Body of pancreas (tissue), 4 donors: ENCODE measurements at places on chromosomes 2 and 18.

DNA sequence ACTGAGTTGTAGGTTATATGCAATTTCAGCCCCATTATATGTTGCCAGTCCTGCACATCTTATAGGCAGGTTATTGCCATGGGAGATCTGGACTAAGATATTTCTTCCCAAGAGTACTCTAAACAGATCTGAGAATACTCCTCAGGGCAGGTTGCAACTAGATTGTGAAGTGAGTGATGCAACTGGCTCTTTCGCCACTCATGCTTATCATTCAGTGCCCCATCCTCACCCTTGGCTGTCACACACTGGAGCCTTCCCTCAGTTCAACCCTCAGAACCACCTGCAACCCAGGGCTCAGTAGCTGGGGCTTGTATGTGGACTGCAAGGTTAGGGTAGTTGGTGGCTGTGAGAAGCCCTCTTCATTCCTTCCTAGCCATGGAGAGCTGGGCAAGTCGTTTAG is 14.1 kb downstream of the MERTK start:
- no peak for DNase-seq

- DNase-seq: no peak
These were observed 384.0 kb upstream of the TMEFF2 start for GRCh38 chr2:192578780-192579179.

- peak; percentile 11 for DNase-seq
These were observed 42.2 kb downstream of the METTL4 start for GRCh38 chr18:2529154-2529553.

DNA sequence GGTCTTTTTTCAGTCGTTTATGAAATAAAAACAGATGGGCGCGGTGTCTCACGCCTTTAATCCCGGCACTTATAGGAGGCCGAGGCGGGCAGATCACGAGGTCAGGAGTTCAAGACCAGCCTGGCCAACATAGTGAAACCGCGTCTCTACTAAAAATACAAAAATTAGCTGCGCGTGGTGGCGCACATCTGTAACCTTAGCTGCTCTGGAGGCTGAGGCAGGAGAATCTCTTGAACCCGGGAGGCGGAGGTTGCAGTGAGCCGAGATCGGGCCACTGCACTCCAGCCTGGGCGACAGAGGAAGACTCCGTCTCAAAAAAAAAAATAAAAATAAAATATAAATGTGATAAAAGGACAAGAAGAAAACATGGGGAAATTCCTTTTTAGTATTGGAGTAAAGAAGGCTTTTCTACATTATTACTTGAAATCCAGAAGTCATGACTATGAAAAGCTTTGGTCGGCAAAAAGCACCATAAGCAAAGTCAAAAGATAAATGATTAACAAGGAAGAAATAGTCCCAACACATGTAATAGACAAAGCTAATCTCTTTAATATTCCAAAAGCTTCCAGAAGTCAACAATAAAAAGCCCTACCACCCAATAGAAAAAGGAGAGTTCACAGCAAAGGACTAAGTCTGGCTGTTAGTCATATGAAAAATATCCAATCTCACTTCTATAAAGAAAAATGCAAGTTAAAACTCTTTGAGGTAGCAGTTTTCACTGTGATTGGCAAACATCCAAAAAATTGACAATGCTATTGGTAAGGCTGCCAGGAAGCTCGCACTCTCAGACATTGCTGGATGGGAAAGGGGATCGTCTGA is 1.4 kb upstream of the FAM168B start:
- no peak for DNase-seq

GRCh38 chr18:407626-408224 is 92.8 kb downstream of the COLEC12 start:
- DNase-seq: no peak

- no peak for DNase-seq
These were observed 27.6 kb downstream of the MLPH start for GRCh38 chr2:237514474-237515130.

DNA sequence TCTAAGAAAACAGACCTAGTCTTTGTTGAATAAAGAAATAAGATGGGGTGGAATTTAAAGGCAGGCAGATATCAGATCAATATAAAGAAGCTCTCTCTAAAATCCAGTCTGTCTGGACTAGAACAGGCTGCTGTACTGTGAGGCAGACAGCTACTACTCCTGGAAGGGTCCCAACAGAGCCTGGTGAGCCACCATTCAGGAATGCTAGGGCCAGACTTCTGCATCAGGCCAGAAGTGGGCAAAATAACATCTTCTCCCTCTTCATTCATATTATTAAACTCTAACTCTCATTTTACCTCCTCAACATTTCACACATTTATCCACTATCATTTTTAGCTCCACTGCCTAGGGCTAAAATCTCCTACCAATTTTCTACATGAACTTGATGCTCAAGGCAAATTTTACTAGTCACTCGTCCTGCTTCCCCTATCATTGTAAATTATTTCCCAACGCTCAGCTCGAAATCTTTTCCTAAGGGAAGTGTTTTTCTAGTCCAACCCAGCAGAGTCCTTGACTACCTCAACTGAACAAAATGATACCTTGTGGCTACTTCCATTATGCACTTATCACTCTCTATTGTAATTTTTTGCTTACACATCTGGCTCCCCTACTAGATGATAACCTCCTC is 45.2 kb upstream of the GLS start:
- peak; percentile 13 for DNase-seq

GRCh38 chr2:145715601-145716000 is 1195.7 kb upstream of the ZEB2 start:
- DNase-seq: no peak

GRCh38 chr2:74017223-74017622 is 32.5 kb downstream of the TET3 start:
- DNase-seq: no peak

DNA sequence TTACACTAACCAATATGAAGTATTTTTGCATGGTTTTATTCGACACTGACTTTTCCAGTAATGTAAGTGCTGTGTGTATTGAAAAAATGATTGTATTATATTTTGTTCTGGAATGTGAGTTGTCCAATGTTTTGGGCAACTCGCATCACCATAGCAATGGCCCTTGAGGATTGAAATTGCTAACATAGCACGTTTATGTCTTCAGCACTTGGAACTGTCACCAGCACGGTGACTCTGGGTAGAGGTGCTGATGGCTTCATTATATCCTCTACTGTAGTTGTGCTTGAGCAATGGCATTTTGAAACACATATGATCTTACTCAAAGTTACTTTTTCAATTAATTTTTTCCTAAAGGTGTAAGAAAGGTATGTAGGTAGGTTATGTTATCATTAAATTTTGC is 271.5 kb downstream of the ACTR3 start:
- DNase-seq: no peak

DNA sequence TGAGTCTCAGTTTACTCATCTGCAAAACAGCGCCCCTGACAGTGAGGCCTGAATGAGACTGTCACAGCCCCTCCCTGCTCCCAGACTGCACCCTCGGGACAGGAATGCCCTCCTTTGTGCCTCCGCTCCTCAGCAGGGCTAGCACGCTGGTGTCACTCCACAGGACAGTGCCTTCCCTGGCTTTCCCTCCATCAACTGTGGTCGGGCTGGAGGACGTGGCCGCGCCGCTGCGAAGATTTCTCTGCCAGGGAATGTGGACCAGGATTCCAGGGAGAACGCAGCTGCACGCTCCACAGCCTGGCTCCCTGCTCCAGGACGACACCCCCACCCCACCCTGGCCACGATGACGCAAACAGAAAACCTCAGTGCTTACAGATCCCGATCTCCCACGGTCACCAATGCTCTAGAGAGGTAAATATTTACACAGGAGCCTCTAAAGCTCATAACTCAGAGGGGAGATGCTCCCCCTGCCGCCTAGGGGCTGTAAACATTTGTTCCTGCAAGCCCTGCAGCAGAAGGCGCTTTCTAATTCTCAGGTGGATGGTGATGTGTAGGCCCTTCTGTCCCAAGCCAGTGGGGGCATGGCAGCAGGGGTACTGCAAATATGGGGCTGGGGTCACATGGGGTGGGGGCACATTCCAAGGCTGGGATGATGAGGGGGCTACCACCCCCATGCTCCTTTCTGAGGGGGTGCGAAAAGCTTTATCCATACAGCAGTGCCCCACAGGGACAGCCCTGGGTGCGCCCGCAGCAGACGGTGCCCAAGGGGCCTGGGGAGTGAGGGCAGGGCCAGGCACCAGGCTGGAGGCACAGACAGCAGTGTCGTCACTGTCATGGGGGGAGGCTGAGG is 12.4 kb downstream of the HS6ST1 start:
- DNase-seq: peak; percentile 62

DNA sequence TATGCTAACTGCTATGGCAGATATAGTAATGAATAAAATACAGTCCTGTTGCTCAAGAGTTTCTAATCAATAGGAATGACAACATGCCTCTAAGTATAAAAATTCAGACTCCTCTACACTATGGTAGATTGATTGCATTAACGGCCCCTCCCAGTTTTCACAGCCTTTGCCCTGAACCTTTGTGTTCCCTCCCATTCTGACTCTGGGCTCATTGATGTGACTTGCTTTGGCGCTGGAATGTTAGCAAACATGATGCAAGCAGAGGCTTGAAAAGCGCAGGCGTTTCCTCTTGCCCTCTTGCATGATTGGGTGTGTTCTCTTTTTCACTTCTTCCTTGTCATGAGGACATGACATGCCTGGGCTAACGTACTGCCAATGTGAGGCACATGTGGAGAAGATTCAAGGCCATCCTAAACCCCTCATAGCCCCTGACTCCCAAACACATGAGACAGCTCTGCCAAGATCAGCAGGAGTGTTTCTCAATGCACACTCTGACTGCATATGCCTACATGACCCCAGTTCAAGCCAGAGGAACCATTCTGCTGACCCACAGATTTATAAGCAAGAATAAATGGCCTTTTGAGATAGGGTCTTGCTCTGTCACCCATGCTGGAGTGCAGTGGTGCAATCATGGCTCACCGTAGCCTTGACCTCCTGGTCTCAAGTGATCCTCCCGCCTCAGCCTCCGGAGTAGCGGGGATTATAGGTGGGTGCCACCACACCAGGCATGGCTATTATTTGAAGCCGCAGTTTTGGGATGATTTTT is 49.7 kb upstream of the CD28 start:
- DNase-seq: peak; percentile 70

GRCh38 chr18:55552526-55553189 is 35.3 kb downstream of the TCF4 start:
- DNase-seq: no peak

- peak; percentile 49 for DNase-seq
These were observed 8.7 kb upstream of the TGIF1 start for GRCh38 chr18:3441290-3441689.

DNA sequence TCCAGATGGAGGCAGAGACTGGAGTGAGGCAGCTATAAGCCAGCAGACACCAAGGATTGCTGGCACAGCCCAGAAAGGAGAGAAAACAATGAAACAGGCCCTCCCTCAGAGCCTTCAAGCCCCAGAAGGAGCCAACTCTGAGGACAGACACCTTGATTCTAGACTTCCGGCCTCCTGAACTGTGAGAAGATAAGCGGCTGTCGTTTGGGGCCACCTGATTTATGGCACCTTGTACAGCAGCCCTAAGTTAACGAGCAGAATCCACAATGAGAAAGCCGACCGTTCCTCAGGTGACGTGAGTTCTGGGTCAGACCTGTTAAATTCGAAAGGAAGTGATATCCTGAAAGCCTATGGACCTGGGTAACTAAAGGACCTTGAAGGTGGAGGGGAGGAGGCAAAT is 7.3 kb upstream of the CNDP2 start:
- DNase-seq: no peak

- DNase-seq: peak; percentile 27
These were observed 494 bp downstream of the HNRNPLL start for GRCh38 chr2:38602136-38602731.

- peak; percentile 18 for DNase-seq
These were observed 23.7 kb upstream of the CXCR4 start for GRCh38 chr2:136141510-136142149.

GRCh38 chr2:134173338-134174016 is 80.4 kb upstream of the MGAT5 start:
- DNase-seq: peak; percentile 54

GRCh38 chr18:11154368-11154989 is 5.1 kb upstream of the PIEZO2 start:
- no peak for DNase-seq

- DNase-seq: peak; percentile 87
These were observed 21.7 kb downstream of the LBH start for GRCh38 chr2:30252723-30253701.

DNA sequence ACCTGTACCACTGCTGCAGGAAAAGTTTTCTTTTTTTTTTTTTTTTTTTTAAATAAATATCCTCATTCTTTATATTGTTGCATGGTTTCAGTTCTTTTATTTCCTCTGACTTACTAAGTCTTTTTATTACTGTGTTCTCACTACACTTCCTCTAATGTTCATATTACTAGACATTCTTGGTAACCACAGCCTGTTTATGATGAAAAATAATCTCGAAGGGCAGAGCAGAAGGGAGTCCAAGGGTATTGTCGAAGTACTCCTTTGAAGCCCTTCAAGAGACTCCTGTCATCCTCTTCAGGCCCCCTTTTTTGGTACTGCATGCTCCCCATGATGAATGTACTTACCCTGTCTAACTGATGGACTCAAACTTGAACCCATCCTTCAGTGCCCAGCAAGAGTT is 61.2 kb downstream of the RND3 start:
- DNase-seq: no peak

DNA sequence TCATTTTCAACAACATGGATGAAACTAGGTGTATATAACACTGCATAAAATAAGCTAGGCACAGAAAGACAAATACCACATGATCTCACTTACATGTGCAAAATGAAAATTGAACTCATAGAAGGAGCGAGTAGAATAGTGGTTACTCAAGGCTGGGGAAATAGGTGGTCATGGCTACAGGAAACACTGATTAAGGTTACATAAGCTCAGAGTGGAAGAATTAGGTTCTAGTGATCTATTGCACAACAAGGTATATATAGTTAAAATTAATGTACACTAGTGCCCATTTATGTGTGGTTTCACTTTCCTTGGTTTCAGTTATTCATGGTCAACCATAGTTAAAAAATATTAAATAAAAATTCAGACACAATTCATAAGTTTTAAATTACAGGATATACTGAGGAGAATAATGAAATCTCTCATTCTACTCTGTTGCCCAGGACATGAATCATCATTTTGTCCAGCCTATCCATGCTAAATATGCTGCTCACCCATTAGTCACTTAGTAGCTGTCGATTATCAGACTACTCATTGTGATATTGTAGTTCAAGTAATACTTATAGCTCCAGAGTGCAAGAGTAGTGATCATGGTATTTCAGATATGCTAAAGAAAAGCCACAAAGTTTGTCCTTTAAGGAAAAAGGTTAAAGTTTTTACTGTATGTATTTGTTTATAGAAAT is 1530.9 kb upstream of the LRRTM1 start:
- no peak for DNase-seq
